T-helper 17 cell (primary cell): ENCODE measurements at places on chromosomes 5 and 9. TPM values are rescaled to one million over a fixed set of nuclear protein-coding genes. Genes with fewer than 3 reads are reported as not detected.
A peak's percentile ranks its signal among the peaks of the same experiment; 100 is the strongest.

The PCDHA6 gene
- not detected for total RNA-seq

The SCGB3A1 gene
- total RNA-seq = 4.1 TPM

The TMEM174 gene
- total RNA-seq = not detected

The MEIKIN gene
- total RNA-seq = 0.77 TPM

DNA sequence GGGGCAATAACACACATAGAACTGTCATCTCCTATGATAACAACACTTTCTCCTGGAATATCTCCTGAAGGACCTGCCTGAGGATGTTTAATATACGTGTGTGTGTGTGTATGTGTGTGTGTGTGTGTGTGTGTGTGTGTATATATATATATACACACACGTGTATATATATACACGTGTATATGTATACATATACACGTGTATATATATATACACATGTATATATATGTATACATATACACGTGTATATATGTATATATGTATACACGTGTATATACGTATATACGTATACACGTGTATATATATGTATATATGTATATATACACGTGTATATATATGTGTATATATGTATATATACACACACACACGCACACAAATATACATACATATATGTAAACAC, 27.5 kb downstream of the CDH18 start:
- no peak overlapping the region for H3K27ac ChIP-seq
- no peak overlapping the region for H3K4me3 ChIP-seq

- peaks cover 44% of the 10 kb centered on the region for H3K27me3 ChIP-seq
- H3K4me1 ChIP-seq = peaks cover 24% of the 10 kb centered on the region
- H3K27ac ChIP-seq = peak overlapping the region; percentile 39
- DNase-seq = no peak
- no peaks in the 10 kb centered on the region for H3K36me3 ChIP-seq
Observed at GRCh38 chr9:88307136-88307535, 81.1 kb upstream of the SPIN1 start.

GRCh38 chr9:34555500-34555899, 32.7 kb upstream of the ENHO start:
- peaks cover 7% of the 10 kb centered on the region for H3K36me3 ChIP-seq
- no peak for DNase-seq
- H3K27me3 ChIP-seq = peaks cover 52% of the 10 kb centered on the region
- H3K27ac ChIP-seq = no peak overlapping the region

DNA sequence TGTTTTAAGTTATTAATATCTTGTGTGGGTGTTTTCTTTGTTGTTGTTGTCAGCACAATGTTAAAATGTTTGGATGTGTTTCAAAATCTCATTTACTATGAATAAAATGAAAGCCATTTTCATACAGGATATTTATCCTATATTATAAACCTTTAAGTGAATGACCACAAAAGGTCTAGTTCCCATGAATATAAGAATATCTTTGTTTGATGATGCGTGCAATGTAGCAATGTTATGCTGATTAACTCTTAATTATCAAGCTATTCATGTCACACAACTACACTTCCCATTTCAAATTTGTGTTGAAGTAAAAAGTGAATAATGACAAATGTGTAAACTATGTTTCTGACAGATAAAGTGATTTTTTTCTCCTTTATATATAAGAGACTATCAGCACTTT, 59.8 kb downstream of the MEF2C start:
- H3K4me3 ChIP-seq = no peak overlapping the region
- peaks cover 7% of the 10 kb centered on the region for H3K27me3 ChIP-seq
- H3K27ac ChIP-seq = no peak overlapping the region
- no peak for DNase-seq
- peaks cover 9% of the 10 kb centered on the region for H3K4me1 ChIP-seq

GRCh38 chr5:29161399-29162291, 2031.8 kb upstream of the CDH6 start:
- no peaks in the 10 kb centered on the region for H3K36me3 ChIP-seq
- H3K27ac ChIP-seq = no peak overlapping the region
- no peaks in the 10 kb centered on the region for H3K4me1 ChIP-seq

DNA sequence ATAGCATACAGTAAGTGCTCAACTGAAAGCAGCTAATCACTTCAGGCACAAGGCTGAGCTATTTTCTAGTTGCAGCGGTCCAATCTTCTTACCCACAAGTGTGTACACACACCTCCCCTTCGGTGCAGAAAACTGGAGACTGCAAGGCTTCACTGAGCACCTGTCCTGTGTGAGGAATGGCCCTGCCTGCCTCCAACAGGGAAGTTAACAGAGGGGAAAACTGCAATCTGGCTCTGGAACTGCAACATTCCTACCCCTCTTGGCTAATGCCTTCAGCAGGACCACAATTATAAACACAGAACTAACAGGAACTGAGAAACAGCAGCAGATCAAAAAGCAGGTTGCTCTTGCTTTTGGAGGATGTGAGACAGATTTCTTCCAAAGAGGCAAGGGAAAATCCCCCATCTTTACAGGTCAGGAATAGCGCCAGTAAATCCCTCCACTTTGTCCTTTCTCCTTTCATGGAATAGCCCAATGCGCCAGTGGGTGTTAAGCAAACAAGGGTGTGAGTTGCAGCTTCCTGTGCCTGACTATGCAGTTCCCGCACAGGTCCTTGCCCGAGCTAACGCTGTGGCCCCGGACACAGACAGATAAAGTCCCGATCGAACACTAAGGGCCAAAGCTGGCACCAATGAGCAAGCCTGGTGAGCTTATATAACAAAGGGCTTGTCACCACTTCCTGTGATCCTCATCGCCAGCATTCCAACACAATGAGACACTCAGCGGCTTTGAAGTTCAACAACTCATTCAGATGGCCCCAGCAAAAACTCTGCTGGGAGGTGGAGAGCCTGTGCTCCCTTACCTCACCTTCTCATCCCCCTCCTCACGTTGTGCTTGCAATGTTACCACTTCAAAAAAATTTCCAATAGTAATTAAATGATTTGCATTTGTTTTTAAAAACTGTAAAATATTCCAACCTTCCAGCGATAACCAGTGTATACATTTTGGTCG, 21.5 kb downstream of the SHB start:
- DNase-seq = no peak
- H3K27ac ChIP-seq = peak overlapping the region; percentile 27
- peaks cover 9% of the 10 kb centered on the region for H3K4me1 ChIP-seq
- peaks cover 3% of the 10 kb centered on the region for H3K36me3 ChIP-seq
- H3K4me3 ChIP-seq = no peak overlapping the region

DNA sequence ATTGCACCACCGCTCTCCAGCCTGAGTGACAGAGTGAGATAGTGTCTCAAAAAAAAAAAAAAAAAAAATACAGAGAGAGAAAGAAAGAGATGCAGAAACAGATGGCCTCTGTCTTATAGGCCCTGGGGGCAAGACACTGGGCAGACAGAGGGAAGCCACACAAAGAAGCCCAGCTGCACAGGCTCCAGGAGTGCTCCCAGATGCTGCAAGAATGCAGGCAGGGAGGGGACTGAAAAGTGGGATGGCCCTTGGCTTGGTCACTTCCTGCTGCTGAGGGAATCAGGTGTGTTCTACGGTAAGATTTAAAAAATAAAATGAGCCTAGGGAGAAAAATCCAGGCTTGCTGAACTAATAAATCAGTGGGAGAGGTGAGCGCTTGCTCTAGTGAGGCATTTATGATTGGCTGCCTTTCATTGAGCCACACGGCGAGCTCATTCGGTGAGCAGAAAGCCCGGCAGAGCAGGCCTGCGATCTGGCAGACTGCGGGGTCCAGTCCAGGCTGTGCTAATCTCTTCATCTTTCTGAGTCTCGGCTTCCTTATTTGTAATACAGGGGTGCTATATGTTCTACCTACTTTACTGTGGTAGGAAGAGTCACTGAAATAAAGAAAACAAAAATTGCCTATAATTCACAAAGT, 80.6 kb downstream of the RAD23B start:
- no peak for DNase-seq
- H3K36me3 ChIP-seq = peaks cover 2% of the 10 kb centered on the region
- H3K4me3 ChIP-seq = no peak overlapping the region
- H3K4me1 ChIP-seq = peaks cover 2% of the 10 kb centered on the region
- H3K27ac ChIP-seq = no peak overlapping the region

- H3K4me1 ChIP-seq = peaks cover 5% of the 10 kb centered on the region
- H3K36me3 ChIP-seq = no peaks in the 10 kb centered on the region
- H3K27me3 ChIP-seq = no peaks in the 10 kb centered on the region
- no peak overlapping the region for H3K4me3 ChIP-seq
- DNase-seq = no peak
Observed at GRCh38 chr5:109143031-109143430, 266.7 kb downstream of the PJA2 start.

DNA sequence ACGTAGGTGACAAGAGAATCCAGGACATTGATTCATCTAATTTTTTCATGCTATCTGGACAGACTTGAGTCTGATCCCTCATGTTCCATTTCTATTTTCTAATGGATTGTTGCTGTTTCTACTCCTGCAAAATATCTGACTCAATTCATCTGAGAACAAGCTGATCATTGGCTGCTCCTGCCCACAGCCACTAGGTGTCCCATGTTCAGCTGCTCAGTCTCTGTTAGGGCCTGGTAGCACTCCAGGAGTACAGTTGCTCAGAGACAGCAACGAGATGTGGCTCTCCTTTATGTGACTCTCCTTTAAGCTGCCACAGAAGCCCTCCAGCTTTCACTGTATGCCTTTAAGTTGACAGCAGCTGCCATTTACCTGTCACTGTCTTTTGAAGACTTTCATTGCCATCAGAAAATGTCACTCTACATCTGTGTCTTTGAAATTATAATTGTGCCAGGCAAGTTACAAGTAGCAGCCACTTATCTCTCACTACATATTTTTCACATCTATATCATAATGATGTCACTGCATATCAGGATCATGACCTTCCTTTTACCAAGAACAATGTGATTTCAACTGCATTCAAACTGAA, 1944.2 kb upstream of the NUDT12 start:
- no peak overlapping the region for H3K27ac ChIP-seq
- no peak for DNase-seq
- no peaks in the 10 kb centered on the region for H3K27me3 ChIP-seq

DNA sequence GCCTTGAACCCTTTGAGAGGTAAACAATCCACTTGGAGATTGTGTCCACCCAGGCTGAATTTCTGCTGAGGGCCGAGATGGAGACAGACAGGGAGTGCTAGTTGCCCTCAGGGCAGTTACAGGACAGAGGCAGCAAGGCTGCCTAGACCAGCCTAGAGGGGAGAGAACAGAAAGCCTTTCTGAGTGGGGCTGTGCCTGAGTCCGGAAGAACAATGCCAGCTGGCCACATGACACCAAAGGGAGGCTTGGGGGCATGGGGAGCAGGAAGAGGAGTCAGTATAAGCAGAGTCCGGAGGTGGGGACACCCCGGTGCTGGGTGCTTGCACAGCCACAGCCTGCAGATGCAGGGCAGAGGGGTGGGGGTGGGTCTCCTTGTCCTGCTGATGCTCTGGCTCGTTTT, 145.7 kb downstream of the CFAP90 start:
- no peak for DNase-seq
- no peak overlapping the region for H3K4me3 ChIP-seq
- peaks cover 37% of the 10 kb centered on the region for H3K27me3 ChIP-seq

GRCh38 chr5:158563760-158564390, 535.8 kb downstream of the EBF1 start:
- no peak overlapping the region for H3K4me3 ChIP-seq
- H3K27ac ChIP-seq = no peak overlapping the region
- DNase-seq = no peak
- no peaks in the 10 kb centered on the region for H3K27me3 ChIP-seq

DNA sequence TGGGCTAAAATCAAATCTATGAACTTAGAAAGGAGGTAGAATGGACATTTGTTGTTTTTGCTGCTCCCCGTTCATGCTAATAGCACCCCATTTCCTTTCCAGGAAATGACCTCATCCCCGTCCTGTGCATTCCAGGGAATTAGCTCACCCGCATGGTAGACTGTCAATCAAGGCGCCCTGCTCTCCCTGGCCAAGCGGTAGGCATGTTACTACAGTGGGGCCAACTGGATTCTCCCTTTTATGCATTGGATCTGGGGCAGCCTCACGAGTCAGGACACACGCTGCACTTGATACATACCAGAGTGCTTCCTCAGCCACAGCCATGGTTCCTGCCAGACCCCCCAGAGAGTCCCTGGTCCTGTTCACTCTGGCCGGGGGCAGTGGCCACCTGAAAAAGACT, 111.0 kb upstream of the PTCH1 start:
- H3K4me1 ChIP-seq = peaks cover 7% of the 10 kb centered on the region
- H3K27me3 ChIP-seq = peaks cover 14% of the 10 kb centered on the region
- no peak for DNase-seq
- no peak overlapping the region for H3K27ac ChIP-seq

- no peaks in the 10 kb centered on the region for H3K36me3 ChIP-seq
- H3K4me1 ChIP-seq = no peaks in the 10 kb centered on the region
- H3K4me3 ChIP-seq = no peak overlapping the region
- DNase-seq = no peak
- H3K27me3 ChIP-seq = peaks cover 15% of the 10 kb centered on the region
- H3K27ac ChIP-seq = no peak overlapping the region
Observed at GRCh38 chr5:77262697-77263096, 52.2 kb downstream of the PDE8B start.

DNA sequence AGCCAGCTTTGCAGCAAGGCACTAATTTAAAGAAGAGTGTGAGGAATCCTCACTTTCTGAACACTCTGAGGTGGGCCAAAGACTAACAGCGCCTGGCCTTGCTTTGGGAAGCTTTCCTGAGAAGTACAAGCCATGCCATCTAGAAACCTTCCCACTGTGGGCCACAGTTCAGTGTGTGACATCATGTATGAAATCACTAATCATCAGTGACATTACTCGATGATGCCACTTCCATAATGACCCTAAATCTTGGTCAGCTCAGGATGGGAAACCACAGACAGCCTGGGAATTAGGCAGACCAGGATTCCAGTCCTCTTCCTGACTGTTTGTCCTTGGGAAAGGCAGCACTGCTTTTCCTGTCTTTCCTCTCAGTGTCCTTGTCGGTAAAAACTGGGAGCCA, 54.2 kb upstream of the HSPA9 start:
- no peak for DNase-seq
- H3K4me3 ChIP-seq = no peak overlapping the region
- H3K27me3 ChIP-seq = peaks cover 69% of the 10 kb centered on the region

GRCh38 chr9:70587201-70587600, 172.7 kb upstream of the KLF9 start:
- no peaks in the 10 kb centered on the region for H3K36me3 ChIP-seq
- DNase-seq = no peak
- H3K27ac ChIP-seq = no peak overlapping the region
- H3K27me3 ChIP-seq = peaks cover 6% of the 10 kb centered on the region
